ENCODE measurements at places on chromosomes 2 and 18.
A peak's percentile ranks its signal among the peaks of the same experiment; 100 is the strongest.

DNA sequence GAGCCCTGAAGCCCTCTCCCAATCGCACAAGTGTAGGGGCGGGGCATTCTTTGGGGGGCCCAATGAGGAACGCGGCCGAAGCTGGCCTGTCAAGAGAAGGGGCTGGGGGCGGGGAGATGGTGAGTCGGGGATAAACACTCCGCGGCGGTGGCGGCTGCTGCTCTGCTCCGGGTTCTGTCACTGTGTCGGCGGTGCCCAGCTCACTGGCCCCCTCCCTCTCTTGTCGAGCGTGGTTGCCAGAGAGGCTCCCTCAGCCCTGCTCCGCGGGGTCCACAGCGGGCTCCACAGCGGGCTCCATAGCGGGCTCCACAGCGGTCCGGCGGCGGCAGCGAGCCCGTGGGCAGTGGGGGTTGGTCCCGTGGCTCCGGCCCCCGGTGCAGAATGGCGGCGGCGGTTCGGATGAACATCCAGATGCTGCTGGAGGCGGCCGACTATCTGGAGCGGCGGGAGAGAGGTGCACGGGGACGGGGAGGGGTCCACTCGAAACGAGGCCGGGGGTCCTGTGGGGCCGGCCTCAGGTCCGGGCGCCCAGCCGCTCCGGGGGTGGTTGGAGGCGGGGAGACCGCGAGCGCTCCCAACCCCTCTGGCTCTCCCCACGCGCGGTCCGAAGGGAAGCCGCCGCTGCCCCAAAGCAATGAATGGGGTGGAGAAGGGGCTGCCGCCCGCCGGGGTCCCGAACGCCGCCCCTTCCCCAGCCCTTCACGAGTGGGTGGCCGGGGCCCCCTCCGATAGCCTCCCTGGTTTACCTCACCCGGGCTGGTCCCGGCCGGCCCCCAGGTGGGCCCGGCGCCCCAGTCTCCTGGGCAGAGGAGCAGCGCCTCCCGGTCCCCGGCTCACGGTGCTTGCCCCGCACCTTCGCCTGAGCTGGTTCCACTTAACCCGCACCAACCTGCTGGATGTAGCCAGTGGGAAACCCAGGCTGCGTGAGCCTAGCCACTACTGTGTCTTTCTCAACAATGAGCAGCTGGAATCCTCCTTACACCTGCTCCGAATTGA, at the start of gene MXD1:
TSS of gene MXD1 (plus strand) at position 160 of the 996 bp plus-strand sequence. CDS start at position 382, 222 bp downstream.
- peak; percentile 99 for DNase-seq

DNA sequence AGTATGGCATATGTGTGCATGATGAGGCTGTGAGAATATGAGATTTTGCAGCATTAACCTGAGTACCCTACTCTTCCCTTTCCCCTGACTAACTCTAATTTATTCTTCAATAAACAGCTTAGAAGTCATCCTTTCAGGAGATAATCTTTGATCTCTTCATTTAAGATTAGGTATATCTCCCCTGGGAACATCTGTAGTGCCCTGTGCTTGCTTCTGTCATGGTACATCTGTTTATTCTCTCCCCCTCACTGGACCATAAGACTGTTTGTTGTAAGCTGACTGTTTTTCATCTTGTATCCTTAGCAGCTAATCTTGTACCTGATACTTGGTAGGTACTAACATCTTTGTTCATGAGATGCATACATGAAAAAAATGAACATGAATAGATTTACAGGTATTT, 83.1 kb downstream of the MBD5 start:
- no peak for DNase-seq

GRCh38 chr2:22626621-22627020, 758.4 kb upstream of the KLHL29 start:
- DNase-seq = no peak

DNA sequence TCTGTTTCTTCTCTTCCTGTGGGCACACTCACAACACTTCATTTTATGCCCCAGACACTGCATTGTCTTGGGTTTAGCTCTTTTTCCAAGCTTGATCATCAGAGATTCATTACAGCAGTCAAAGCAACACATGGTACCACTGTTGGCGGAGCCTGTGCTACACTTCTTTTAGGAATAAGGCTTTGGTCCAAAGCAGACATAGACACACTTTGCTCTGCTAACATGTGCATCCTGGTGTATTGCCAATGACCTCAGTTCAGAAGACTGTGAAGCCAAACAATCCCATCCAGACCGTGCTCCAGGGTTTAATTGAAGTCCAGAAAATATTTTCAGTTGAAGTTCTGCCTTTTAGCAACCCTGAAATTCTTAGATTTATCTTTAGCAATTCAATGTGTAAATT, 354.6 kb upstream of the RAB12 start:
- DNase-seq = no peak

- no peak for DNase-seq
Measured at GRCh38 chr2:9707008-9707407, 76.2 kb upstream of the YWHAQ start.

DNA sequence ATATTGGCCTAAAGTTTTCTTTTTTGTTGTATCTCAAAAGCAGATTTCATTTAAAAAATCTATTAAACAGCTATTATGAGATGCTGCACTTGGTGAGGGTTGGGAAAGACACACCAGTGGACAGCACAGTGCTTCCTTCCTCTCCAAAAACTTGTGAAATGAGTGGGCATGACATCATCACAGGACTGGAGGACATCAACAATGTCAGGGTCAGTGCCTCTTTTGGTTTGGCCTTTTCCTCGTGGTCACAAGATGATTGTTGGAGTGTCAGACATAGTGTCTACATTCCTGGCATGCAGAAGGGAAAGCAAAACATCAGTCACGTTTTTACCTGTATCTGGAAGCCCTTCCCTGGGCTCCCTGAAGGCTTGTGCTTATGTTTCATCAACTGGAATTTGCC, 49.6 kb downstream of the IL1R2 start:
- no peak for DNase-seq

GRCh38 chr2:8298783-8299182, 383.1 kb upstream of the ID2 start:
- no peak for DNase-seq

DNA sequence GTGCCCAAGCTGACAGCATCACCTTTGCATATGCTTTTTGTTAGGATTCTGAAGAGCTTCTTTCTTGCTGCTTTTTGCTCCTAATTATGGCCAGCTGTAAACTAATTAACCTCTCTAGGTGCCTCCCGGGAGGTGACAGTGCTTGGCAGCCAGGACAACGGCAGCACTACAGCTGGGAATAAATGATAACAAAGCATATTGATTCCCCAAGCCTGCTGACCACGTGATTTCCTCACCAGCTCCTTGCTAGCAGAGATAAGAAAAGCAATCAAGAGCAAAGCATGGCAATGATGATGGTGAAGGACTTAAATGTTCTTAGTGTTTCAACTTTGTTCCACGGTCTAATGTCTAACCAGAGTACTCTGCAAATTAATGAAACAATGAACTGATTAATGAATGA, 1074.4 kb upstream of the GYPC start:
- DNase-seq = no peak

DNA sequence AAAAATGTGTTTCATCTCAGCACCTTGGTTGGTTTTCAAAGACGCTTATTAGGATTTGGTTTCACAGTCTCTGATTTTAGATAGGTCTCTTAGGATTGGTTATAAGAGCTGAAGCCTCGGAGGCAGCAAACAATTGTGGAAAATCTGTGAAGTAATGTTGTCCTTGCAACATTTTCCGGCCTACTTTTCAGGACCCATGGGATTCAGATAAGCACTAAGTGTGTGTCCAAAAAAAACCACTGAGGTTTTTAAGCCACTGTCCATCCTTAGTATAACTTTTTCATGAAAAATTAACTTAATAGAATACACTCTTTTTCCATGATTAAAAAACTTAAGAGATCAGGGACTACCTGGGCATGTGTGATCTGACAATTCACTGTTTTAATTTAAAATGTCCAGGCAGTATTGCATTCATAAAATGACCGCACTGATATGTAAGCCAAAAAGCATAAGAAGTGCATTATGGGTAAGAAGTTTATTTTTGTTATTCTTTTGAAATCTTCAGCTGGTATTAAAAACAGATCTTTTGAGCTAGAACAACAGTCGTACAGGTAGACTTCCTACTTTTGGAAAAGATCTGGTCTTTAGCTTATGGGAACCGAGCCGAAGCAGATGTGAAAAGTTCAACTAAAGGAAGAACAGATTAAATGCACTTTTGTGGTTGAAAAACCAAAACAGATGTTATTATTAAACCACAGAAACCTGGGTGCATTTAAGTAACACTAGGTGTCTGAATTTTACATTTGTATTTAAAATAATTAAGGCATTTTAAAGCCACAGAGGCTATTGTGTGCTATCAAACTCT, 479.4 kb upstream of the ZEB2 start:
- no peak for DNase-seq

DNA sequence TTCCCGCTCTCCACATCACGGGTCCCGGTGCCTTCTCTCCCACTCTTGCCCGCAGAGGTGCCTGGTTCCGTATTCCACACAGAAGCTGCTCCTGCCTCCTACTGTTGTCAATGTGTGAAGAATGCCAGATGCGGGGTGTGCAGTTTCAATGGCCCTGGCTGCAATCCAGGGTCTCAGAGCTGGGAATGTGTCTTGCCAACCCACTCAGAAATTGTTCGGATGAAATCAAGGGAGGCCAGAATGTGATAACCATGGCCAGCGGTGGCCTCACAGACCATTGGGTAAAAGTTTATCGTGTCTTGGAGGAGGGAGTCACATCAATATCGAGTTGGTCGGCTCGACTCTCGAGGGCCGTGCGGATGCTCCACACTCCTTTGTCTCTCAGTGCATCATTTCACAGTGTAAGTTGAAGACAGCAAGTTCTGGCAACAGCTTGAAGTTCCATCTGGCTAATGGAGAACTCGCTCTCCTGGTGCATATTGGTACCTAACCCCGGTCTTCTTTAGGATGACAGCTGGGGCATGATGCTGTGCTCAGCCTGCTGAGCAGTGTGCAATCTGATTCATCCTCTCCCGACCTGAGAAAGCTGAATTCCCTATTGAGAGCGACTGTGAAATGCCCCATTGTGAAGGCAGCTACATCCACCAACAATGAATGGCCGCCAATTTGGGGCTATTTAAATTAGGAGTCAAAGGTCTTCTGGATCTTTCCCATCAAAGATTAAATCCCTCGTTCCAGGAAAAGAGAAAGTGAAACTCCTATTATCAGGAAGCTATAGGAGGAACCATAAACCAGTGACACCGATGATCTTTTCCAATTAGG, 389.0 kb downstream of the SOX11 start:
- DNase-seq = no peak

- no peak for DNase-seq
Measured at GRCh38 chr18:10404168-10404567, 50.3 kb upstream of the APCDD1 start.

DNA sequence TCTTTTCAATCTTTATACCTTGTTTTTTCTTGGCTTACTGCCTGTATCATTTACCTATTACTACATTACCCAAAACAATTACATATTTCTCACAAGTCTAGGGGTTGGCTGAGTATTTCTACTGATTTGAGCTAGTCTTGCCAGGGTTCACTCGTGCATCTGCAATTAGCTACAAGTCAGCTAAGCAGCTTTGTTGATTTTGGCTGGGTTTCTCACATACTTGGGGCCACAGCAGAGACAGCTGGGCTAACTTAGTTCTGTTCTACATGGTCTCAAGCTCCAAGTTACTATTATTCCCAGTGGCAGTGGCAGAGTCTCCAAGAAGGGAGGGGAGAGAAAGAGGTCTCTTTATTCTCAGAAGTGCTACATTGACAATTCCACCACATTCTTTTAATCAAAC, 54.7 kb upstream of the SP5 start:
- DNase-seq = no peak

DNA sequence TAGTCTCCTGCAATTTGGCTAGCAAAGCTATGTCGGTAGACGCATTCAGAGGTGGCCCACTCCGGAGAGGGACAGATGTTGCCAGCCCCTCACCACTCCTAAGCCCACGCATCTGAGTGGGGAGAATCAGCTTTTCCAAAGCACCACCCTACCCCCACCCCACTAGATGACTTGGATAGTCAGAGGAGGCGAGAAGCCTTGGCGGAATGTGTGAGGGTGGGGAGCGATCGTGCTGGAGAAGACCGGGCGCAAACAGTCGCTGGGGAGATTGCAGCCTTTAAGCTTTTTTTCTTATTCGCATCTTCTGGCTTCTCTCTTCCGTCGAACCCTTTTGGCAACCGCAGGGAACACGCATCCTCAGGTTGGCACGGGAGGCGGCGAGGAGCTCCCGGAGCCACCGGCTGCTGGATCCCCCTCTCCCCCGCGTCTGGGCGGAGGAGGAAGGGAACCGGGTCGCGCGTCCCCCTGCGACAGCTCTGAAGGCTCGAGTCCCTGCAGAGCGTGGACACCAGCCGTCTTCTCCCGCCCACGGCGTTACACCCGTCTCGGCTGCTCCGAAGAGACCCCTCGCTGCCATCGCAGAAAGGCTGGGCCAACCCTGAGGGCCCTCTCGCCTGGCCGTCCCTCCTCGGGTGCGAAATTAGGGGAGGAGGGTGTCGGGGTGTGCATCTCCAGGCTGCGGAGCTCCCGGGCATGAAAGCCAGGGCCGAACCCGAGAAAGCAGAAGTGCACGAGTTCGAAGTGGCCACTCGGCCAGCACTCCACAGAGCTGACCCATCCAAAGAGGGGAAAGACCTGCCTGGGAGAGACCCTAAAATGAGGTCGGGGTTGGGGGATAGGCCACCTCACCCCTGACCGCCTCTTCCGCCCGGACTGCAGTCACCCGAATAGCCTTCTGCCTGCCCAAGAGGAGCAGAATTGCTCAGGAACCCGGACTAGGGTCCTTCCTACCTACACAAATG, 12.2 kb downstream of the EVX2 start:
- DNase-seq = no peak

- no peak for DNase-seq
Measured at GRCh38 chr2:18172607-18173006, 294.1 kb downstream of the KCNS3 start.

GRCh38 chr2:206031950-206032567, 53.9 kb downstream of the INO80D start:
- DNase-seq = no peak

DNA sequence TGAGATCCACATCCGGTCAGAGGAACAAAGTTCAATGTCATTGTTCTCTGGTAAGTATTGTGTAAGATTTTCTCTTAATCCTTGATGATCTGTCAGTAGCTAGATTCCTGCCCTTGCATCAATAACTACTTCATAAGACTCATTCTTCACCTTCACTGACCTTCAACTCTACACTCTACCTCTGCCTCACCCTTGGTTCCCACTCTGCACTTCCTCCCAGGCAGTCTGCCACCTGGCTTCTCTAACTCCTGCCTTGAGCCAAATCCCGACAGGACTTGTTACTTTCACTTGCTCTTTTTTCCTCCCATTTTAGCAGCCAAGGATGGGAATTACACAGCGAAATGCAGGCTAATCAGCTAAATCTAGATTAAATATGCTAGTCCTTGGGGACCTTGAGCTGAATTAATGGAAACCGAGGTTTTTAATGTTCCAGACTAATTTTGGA, 190.7 kb downstream of the DLGAP1 start:
- no peak for DNase-seq

DNA sequence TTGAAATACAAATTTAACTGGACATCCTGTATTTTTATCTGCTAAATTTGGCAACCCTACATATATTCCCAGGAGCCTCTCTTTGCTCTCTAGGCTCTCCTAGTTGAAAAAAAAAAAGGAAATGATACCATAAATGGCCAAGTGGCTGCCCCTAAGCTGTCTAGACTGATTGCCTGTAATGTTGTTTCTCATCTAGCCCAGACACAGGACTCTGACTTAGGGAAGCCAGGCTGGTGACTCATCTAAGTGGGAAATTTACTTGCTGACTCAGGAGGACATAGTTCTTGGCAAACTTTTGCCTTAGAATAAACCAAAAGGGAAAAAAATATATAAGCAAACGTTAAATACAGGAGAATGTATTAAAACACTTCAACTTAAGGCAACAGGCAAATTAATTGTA, 14.6 kb upstream of the ITGAV start:
- DNase-seq = no peak

GRCh38 chr2:95393901-95394300, 8.6 kb upstream of the FAHD2A start:
- DNase-seq = no peak

GRCh38 chr2:28248511-28248910, 144.1 kb upstream of the FOSL2 start:
- no peak for DNase-seq
